ENCODE measurements at places on chromosomes 4 and X.

DNA sequence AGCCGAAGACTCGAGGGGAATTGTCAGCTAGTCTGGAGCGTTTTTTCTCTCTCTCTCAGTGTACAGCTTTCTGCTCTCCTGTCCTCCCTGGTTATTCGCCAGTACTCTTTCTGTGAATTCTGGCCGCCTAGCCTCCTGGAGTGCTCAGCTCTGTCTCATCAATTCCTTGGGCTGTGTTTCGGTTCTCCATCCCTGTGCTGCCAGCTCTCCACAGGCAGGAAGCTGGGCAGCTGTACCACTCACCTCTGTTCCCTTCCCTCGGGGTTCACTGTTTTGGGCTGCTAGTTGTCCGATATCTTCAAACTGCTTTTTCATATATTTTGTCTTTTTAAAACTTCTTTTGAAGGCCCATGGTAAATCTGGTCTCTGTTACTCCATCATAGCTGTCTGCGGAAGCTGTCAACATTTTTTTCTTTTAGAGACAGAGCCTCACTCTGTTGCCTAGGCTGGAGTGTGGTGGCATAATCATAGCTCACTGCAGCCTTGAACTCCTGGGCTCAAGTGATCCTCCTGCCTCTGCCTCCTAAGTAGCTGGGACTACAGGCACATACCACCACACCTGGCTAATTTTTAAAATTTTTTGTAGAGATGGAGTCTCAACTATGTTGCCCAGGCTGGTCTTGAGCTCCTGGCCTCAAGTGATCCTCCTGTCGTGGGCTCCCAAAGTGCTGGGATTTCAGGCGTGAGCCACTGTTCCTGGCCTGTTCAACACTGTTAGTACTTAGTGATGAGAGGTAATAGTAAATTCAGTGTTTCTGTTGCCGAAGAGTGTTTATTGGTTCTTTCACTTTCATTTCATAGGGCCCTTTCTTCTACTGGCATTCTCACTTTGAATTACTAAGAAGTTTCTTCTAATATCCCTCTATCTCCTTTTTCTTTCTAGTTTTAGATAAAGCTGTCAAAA, 18.6 kb downstream of the ZCCHC4 start:
- no peak for DNase-seq

GRCh38 chrX:12245650-12246645, 107.7 kb downstream of the FRMPD4 start:
- no peak for DNase-seq

DNA sequence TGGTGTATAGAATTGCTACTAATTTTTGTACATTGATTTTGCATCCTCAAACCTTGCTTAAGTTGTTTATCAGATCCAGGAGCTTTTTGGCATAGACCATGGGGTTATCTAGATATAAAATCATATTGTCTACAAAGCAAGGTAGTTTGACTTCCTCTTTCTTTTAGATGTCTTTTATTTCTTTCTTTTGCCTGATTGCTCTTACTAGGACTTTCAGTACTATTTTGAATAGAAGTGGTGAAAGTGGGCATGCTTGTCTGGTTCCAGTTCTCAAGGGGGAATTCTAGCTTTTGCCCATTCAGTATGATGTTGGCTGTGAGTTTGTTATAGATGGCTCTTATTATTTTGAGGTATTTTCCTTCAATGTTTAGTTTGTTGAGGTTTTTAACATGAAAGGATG, 187.9 kb upstream of the LCORL start:
- DNase-seq = no peak

DNA sequence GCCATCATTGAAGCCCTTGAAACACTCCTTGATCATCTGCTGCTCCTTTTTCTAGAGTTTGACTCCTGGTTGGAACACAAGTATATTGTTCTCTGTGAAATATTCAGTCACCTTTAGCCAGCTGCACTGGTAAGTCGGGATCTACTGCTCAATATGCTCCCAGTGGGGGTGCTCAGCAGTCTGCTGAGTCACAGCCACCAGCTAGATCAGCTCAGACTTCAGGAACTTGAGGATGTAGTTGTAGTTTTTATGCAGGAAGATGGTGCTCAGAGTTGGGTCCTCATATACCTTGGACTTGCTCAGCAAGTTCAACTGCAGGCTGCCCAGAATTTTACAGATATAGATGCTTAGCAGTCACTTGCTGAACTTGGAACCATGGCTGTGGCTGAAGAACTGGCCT, 202.5 kb upstream of the RPL34 start:
- no peak for DNase-seq

DNA sequence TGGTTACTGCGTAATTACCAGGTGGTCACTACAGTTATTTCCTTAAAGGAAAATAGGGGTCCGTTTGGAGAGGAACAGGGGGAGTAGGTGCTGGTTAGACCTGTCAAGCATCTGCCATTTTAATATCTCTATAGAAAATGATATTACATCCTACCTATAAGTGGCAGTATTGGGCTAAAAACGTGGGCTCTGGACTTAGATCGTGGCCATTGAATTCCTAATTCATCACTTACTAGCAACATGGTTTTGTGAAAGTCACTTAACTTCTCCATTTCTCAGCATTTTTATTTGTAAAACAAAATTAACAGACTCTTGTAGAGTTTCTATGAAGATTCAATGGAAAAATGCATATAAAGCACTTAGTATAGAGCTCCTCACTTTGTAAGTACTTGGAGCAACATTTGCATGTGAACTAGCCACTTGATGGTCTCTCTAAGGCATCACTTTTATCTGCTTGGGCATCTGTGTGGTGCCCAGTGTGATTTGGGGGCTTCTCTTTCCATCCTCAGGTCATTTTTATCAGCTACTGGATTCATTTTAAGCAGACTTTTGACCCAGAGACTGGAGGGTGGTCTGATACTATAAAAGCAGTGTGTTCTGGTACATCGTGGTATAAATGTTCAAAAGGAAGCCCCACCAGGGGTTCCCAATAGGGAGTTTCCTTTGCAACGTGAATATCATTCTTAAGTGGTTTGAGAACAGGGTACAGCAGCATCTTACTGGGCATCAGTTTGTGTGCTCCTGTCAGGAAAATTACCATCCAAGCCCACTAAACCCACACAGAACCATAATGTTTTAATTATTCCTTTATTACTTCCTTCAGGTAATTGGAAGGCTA, 42.7 kb upstream of the RASSF6 start:
- no peak for DNase-seq

DNA sequence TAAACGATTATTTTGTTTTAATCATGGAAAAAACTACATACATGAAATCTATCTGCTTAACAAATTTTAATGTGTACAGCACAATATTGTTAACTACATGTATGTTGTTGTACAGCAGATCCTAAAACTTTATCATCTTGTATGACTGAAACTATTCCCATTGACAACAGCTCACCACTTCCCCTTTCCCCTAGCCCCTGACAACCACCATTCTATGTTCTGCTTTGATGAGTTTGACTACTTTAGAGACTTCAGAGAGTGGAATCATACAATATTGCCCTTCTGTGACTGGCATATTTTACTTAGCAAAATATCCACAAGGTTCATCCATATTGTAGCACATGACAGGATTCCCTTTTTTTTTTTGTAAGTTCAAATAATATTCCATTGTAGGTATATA, 185.9 kb downstream of the CFAP299 start:
- no peak for DNase-seq

GRCh38 chrX:124791492-124792095, 445.2 kb downstream of the SH2D1A start:
- DNase-seq = no peak
